HT-29 (cell line): ENCODE measurements at places on chromosomes 5 and 9.
A peak's percentile ranks its signal among the peaks of the same experiment; 100 is the strongest.

DNA sequence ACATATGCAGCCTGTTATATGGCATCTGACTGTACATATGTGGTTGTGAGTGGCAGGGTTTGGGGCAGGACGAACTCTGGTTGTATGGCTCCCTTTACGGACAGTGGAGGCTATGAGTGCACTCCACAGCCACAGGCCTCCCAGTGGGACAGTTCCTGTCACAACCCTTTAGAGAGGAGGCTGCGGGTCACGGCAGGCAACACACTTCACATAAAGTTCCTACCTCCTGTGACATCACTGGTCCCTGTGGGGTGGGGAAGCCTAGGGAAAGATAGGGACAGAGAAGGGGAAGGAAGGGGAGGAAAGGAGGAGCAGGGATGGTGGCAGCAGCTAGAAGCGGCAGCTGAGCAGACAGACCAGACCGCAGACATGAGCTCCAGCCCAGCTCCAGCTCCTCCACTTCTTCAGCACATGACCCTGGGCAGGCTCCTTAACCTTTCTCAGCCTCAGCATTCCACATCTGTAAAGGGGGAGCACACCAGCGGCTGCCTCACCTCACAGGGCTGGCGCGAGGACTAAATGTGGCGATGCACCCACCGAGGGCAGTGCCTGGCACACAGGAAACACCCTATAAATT is 27.4 kb upstream of the CORO2A start:
- DNase-seq = no peak

DNA sequence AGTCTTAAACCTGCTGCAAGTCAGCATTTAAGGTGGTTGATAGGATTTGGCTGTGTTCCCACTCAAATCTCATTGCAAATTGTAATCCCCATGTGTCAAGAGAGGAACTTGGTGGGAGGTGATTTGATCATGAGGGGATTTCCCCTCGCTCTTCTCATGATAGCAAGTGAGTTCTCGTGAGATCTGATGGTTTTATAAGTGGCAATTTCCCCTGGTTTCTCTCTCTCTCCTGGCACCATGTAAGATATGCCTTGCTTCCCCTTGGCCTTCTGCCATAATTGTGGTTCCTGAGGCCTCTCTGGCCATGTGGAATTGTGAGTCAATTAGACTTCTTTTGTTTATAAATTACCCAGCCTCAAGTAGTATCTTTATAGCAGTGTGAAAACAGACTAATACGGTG is 84.3 kb upstream of the SMC2 start:
- DNase-seq = no peak

GRCh38 chr9:31394015-31394473 is 990.4 kb upstream of the ACO1 start:
- DNase-seq = no peak

DNA sequence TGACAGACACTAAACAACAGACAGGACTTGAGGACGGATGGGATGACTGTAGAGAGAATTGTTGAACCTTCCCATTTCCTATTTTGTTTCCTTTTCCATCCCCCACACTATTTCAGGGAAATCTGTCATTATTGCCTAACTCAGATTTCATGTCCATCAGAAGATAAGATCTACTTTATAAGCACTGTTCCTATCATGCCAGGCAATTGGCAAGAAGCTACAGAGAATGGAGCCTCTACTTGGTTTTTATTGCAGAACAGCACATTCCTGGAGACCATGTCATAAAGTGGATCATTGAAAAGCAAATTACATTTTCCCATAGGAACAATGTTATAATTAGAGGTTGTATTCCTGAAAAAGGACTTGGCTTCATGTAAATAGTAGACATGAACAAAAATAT is 173.7 kb upstream of the KIF2A start:
- DNase-seq = no peak

DNA sequence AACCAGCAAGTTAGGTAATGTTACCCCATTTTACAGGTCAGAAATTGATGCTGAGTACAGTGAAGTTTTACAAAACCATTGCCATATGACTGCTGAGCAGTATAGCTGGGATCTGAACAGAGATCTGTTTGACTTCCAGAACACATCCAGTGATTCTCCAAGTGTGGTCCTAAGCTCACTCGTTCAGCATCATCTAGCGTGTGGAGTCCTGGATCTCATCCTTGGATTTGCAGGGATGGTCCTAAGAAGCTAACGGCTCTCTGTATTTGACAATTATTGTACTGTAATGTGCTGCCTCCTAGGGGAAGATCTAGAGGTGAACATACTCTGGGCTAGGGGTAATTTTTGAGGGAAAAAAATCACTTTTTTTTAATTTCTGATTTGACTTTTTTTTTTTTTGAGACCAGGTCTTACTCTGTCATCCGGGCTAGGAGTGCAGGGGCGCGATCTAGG is 1.4 kb downstream of the SLC26A2 start:
- peak; percentile 35 for DNase-seq

- no peak for DNase-seq
Measured at GRCh38 chr9:22514871-22515270, 68.2 kb downstream of the DMRTA1 start.

DNA sequence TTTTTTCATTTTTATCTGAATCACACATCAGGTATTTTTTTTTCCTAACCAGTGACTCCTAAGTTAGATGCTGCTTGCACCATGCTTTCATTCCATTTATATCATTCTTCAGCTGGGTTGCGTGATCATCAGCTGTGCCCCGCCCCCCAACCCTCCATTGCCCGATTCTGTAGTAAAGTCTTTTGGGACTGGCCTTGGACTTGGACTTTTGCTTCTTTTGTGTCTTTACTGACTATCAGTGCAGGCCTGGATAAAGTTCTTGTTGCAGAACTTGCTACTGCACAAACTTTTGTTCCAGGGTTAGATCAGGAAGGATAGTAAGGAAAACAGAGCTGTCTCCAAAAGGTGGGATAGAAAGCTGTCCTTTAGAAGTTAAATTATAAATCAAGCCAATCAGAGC is 38.5 kb downstream of the SLC22A5 start:
- no peak for DNase-seq

DNA sequence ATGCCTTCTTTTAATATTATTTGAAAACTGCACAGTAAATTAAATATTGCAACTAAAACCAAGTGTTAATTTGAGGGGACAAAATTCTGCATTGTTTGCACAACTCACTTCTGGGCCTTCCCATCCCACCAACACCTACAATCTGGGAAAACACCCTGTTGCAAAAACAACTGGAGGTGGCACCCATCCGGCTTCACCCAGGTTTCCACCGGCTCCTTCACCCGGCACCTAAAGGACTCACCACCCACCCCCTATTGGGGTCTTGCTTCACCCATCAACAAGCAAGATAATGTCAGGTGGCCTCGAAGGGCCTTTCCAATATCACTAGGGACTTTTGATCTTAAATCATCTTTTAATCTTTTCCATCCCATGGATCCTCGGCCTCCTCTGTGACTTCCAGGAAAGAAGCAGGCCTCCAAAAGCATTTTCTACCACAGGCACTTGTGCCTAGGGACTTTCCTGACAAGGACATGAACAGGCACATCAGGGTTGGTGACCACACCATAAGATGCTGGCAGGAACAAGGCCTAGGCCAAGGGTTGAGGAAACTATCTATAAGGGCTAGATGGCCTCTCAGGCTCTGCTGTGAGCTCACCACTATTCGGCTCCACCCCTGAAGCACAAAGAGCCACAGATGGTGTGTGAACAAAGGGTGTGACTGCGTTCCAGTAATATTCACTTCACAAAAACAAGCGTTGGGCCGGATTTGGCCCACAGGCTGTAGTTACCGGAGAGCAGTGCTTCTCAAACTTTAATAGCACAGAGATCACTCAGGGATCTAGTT is 205.1 kb downstream of the AUH start:
- DNase-seq = no peak

DNA sequence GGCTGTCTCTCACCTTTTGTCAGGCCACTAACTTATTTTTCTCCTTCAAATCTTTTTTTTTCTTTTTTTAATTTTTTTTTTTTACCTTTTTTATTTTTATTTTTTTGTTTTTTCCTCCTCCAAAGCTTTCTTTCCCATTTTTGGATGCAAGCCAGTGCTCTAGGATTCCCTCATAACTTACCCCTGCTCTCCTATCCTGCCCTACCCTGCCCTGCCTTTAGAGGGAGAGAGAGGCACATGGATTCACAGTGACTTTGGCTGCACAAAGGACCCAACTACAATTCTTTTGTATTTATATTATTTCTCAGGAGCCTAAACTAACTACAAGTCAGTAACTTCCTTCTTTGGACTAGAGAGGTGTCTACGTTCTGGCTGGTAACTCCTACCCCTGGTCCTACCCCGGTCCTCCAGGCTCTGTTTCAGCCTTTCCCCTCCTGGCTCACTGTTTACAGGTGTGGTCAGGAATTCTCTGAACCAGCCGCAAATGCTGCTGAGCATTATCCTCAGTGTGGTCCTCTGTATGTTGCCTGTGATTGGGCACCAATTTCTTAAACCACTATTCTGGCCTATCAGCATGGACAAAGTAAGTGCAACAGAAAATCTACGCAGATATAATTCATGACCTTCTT is 8.4 kb upstream of the RUSC2 start:
- peak; percentile 51 for DNase-seq

DNA sequence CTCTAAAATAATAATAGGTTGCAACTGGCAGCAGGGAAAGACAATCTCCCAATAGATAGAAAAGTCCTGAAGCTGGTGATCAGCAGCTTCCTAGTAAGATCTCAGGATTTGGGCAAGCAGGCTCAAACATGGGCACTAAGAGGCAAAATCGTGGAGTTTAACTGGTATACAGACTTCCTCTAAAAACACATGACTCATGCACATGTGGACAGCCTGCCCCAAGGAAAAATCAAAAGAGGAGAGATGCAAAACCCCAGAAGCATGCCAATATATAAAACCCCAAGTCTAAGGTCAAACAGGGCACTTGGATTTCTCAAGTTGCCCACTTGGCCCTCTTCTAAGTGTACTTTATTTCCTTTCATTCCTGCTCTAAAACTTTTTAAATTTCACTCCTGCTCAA is 62.8 kb downstream of the CDKN2A start:
- DNase-seq = no peak

DNA sequence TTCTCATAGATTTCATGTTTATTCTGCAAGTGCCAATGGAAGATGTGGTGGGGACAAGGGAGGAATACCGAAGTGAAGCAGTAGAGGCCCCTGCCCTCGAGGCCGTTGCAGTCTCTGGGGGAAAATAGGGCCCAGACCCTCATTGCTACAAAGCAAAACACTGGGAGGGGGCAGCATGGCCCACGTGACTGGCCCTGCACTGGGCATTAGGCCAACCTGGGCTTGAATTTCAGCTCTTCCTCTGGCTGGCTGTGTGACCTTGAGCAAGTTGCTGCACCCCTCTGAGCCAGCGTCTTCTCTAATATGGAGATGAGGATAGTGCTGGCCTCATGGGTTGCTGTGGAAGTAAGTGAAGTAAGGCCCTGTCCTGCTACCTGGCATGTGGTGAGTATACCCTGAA is 709 bp upstream of the SYNPO start:
- no peak for DNase-seq

- no peak for DNase-seq
Measured at GRCh38 chr5:14268738-14269137, 125.6 kb downstream of the TRIO start.

DNA sequence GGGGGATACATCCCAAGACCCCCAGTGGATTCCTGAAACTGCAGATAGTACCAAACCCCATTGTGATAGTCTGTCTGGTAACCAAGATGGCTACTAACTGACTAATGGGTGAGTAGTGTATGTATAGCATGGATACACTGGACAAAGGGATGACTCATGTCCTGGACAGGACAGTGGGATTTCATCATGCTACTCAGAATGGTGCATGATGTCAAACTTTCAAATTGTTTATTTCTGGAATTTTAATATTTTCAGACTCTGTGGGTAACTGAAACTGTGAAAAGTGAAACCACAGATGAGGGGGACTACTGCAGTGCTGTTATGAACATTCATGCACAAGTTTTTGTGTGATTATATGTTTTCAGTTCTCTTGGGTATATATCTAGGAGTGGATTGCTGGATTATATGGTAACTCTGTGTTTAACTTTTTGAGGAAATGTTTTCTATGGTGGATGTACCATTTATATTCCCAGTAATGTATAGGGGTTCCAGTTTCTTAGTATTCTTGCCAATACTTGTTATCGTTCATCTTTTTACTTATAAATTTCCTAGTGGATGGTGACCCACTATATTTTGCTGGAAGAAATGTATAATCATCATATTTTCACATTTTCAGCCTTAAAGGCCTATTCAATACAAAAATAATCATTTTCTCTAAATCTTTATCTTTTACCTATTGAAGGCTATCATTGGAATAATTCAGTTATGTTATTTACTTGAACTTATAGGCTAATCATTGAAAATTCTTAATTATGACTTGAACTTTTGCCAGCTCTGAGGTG is 140.9 kb downstream of the NR3C1 start:
- no peak for DNase-seq

GRCh38 chr9:111427186-111427585 is 57.0 kb downstream of the ECPAS start:
- no peak for DNase-seq

DNA sequence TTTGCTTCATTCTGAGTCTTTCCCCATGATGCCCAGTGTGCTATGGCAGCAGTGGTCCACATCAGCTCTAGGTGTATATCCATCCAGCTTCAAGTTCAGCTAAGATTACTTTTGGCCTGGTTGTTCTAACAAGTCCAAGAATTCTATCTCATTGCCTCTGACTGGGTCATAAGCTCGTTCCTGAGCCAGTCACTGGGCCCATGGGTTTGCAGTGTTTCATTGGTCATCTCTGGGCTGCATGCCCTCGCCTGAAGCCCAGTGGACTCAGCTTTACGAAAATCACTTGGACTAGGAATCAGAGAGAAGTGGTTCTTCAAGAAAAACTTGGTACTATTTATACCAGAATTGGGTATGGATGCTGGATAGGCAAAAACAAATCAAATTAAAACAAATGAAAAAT is 16.1 kb upstream of the ARHGAP26 start:
- no peak for DNase-seq

DNA sequence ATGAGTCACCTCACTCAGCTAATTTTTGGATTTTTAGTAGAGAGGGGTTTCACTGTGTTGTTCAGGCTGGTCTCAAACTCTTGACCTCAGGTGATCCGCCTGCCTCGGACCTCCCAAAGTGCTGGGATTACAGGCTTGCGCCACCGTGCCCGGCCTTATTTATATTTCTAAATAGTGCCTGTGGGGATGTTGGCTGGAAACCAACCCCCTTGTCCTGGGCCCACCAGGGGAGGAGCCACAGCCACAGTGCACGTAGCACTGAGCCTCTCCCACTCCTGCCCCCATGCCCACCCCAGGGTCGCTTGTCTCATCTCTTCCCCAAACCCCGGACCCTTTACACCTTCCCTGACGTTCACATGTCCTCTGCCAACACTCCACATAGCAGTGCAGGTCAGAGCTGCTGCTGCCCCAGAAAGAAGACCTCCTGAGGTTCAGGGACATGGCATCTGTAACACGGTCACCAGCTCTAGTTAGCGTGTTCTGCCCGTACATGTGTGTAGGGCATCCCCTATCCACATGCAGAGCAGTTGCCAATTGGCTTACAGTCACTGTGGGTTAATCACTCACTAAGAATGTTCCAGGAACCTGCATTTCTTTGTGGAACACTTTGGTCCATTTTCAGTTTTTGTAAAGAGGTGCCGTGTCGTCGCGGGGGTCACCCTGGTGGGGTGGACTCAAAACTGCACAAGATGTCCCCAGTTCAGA is 10.2 kb upstream of the MRPS2 start:
- DNase-seq = no peak
